ENCODE measurements at places on chromosomes 13 and 19.

DNA sequence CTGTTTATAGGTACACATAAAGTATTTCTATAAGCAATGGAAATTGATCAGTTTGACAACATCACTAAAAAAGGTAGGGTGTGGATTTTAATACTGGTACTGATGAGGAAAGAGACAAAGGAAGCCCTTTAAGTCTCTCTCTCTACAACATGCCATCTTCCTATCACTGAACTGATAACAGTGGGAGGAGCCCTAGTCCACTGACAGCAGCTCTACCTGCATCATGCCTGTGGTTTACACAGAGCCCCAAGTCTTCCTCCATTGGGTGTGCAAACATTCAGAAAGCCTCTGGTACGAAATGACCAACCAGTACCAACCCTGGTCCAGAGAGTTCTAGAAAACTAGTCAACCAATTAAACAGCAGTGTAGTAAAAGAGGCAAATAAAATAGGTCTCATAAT lies 53.4 kb downstream of the KLF12 start:
- DNase-seq = no peak

- no peak for DNase-seq
These were observed 10.7 kb downstream of the MARCHF2 start for GRCh38 chr19:8423817-8424223.

DNA sequence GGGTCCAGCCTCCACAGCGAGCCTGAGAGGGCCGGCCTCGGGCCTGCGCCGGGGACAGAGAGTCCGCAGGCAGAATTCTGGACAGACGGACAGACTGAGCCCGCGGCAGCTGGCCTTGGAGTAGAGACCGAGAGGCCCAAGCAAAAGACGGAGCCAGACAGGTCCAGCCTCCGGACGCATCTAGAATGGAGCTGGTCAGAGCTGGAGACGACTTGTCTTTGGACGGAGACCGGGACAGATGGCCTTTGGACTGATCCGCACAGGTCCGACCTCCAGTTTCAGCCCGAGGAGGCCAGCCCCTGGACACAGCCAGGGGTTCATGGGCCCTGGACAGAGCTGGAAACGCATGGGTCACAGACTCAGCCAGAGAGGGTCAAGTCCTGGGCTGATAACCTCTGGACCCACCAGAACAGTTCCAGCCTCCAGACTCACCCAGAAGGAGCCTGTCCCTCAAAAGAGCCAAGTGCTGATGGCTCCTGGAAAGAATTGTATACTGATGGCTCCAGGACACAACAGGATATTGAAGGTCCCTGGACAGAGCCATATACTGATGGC lies 490 bp downstream of the ITPKC start:
- DNase-seq = no peak

- DNase-seq = no peak
These were observed 117.7 kb downstream of the COL4A2 start for GRCh38 chr13:110424569-110425443.

- DNase-seq = no peak
These were observed 135.3 kb upstream of the TMTC4 start for GRCh38 chr13:100809856-100810255.

GRCh38 chr19:32673573-32673972 lies 1.4 kb downstream of the ANKRD27 start:
- DNase-seq = no peak

DNA sequence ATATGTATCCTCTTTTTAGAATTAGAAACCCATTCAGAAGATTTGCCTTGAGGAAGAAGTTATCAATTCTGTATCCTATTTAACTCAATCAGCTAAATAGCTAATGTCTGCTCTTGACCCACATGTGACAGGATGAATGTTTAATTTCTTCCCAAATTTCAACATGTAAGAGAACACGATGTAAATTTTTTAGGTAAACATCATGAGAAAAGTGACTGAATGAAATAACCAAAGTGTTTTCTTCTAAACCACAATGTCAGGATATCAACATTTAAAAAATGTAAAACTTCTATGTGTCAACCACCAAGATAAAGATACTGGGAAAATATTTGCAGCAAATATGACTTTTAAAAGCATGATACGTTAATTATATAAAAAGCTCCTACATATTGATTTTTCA lies 302.4 kb downstream of the DCT start:
- no peak for DNase-seq

GRCh38 chr19:19744641-19745040 lies 11.7 kb upstream of the ZNF14 start:
- no peak for DNase-seq

DNA sequence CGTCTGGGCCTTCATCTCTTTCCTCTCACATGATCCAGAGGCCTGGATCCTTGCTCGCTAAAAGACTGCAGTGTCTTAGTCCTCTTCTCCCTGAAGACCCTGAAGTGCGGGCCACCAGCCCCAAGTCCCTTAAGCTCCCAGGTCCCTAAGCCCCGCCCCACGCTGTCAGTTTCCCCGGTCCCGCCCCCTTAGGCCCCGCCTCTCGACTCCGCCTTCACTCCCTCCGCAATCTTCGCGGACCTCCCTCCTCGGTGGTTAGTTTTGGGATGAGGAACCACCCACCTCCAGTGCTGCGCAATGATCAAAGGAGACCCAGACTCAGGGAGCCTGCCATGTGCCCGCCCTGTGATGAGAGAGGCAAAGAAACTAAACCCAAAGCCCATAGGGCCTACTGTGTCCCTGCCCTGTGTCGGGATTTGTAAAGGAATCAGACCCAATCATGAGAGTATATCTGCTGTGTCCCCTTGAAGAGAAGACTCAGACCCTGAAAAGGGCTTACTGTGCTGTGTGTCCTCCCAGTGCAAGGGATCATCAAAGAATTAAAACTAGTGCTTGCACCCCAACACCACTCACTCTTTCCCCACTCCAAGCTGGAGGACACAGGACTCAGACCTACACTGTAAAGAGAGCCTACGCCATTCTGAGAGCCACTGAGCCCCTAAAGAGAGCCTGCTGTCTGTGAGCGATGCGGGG lies 3.0 kb upstream of the COX6B1 start:
- no peak for DNase-seq

- DNase-seq = no peak
These were observed 258.2 kb upstream of the EDNRB start for GRCh38 chr13:78176880-78177279.

GRCh38 chr19:8081569-8082550 lies 29.3 kb downstream of the CCL25 start:
- no peak for DNase-seq

GRCh38 chr13:93951108-93951507 lies 528.4 kb downstream of the DCT start:
- DNase-seq = no peak

DNA sequence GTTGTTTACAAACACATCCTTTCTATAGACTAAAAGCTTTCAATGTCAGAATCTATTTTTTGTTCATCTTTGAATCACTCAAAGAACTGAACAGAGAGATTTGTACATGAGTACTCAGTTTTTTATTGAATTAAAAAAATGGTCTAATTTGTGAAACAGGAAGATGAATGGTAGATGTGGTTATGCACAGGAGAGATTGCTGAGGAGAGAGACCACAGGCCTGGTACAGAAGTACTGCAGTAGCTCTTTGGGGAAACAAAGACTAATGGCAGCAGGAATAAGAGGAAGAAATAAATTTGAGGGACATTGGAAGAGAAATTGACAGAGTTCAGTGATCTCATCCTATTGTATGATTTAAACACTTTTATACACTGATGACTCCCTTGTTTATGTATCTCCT lies 222.0 kb upstream of the ARGLU1 start:
- DNase-seq = no peak

- no peak for DNase-seq
These were observed 2.1 kb upstream of the PTBP1 start for GRCh38 chr19:795073-795611.

DNA sequence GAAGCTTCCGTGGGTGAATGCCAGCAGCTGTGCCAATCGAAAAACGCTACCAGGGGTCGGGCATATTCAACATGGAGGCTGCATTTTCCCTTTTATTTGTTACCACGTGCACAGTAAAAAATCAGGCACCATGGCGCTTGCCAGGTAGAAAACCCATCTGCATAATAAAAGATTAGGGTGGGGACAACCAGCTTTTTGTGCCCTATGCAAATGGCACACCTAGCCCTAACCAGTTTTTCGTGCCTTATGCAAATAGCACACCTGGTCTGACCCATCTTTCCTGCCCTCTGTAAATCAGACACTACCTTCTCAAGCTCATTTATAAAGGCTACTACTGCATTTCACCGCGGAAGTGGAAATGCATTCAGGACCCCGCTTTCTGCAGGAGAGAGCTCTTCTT lies 62.1 kb upstream of the FREM2 start:
- DNase-seq = no peak

GRCh38 chr13:50598338-50598737 lies 245.2 kb downstream of the DLEU7 start:
- no peak for DNase-seq

GRCh38 chr19:51127755-51128154 lies 3.0 kb downstream of the SIGLEC9 start:
- DNase-seq = no peak

DNA sequence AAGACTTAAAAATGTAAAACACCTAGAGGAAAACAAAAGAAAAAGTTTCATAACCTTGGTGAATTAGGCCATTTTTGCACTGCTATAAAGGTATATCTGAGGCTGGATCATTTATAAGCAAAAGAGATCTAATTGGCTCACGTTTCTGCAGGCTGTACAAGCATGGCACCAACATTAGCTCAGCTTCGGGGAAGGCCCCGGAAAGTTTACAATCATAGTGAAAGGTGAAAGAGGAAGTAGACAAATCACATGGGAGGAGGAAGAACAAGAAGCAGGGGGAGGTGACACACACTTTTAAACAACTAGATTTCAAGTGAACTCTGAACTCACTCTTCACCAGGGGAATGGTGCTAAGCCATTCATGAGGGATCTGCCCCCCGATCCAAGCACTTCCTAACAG lies 1358.5 kb upstream of the PCDH9 start:
- no peak for DNase-seq

GRCh38 chr13:111342721-111343120 lies 22.3 kb downstream of the TEX29 start:
- no peak for DNase-seq

GRCh38 chr13:57633141-57633949 lies 1.8 kb downstream of the PCDH17 start:
- no peak for DNase-seq

- DNase-seq = no peak
These were observed 850.2 kb downstream of the OLFM4 start for GRCh38 chr13:53878861-53879260.

GRCh38 chr13:110367620-110368019 lies 60.5 kb downstream of the COL4A2 start:
- no peak for DNase-seq

DNA sequence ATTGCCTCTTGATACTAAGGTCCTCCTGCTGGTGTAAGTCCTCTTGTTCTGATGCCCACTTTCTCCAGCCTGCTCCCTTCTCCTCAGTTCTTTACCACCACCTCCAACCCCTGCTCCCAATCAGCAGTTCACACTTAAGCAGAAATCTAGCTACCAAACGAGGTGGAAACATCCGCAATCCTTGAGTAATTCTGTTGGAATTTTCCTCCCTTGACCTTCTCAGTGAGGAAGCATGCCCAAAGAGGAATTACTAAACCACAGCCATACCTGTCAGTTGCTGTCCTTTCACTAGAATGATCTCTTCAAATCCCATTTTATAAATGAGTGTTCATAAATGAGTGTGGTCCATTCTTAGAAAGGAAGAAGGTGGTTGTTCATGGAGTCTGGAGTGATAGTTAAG lies 289.9 kb downstream of the DACH1 start:
- DNase-seq = no peak

GRCh38 chr13:23320926-23321534 lies 112.5 kb downstream of the SACS start:
- no peak for DNase-seq

DNA sequence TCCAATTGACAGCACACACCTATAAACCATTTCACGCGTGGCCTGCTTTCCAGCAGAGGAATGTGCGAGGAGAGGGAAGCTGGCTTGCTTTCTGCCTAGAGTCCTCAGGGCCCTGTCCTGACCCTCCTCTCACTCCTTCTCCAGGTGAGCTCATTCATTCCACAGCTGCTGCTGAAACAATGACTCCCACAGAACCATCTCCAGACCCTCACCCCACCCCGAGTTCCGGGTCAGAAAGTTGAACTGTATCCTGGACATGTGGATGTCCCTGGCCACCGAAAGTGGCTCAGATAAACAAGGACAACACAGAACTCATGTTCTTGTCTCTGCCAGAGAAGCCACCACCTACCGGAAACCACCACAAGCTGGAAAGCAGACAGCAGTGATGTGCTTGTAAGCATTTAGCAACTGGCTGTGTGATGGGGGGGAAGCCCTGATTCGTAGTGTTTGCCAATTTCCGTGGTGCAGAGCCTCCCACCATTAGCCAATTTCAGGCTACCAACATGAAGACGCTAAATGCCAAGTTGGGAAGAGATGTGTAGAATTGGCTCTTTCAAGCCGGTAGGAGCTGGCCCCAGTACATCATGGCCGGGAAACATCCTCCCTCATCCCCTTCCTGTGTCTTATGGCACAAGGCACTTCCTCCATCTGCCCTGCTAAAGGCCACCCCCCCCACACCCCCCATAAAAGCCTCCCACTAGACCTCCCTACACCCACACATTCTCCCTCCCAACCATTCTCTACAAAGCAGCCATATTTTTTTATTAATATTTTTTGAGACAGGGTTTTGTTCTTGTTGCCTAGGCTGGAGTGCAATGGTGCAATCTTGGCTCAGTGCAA lies 5.0 kb downstream of the SYCE2 start:
- DNase-seq = no peak

- peak; percentile 79 for DNase-seq
These were observed 3.6 kb downstream of the PRMT1 start for GRCh38 chr19:49680421-49681351.

GRCh38 chr13:32272021-32272683 lies 43.0 kb downstream of the ZAR1L start:
- DNase-seq = no peak
